ENCODE measurements at places on chromosomes 12 and 14.

DNA sequence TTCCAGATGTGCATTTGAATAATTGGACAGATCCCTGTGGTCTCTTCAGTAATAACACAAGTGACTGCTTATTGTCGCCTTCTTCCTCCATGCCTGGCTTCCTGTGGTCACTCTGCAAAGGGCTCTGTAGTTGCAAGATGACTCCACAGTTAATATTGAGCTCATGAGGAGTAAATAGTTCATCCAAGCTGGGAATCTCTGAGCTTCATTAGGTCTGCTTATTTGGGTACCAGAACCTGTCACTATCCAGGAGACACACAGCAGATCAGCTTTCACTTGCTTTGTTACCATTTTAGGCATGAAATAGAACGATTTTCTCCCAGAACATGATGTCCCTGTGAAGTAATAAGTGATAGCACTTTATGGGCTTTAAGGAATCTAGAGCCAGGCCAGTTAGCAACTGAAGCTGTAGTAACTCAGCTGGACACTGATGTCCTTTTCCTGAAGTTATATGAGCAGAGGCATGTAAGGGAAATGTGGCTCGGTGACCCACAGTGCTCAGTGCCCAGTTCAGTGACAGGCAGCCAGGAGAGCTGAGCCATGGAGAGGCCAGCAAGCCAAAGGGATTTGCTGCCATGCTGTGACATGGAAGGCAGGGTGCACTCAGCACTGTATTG, 50.1 kb downstream of the CRADD start:
- no peak for DNase-seq

GRCh38 chr12:125604976-125605375, 539.7 kb downstream of the AACS start:
- no peak for DNase-seq

- DNase-seq = no peak
Observed at GRCh38 chr12:1864456-1864855, 44.1 kb downstream of the LRTM2 start.

- DNase-seq = no peak
Observed at GRCh38 chr14:52021957-52022600, 32.7 kb downstream of the RTRAF start.
